ENCODE measurements at places on chromosomes 5 and 9.

DNA sequence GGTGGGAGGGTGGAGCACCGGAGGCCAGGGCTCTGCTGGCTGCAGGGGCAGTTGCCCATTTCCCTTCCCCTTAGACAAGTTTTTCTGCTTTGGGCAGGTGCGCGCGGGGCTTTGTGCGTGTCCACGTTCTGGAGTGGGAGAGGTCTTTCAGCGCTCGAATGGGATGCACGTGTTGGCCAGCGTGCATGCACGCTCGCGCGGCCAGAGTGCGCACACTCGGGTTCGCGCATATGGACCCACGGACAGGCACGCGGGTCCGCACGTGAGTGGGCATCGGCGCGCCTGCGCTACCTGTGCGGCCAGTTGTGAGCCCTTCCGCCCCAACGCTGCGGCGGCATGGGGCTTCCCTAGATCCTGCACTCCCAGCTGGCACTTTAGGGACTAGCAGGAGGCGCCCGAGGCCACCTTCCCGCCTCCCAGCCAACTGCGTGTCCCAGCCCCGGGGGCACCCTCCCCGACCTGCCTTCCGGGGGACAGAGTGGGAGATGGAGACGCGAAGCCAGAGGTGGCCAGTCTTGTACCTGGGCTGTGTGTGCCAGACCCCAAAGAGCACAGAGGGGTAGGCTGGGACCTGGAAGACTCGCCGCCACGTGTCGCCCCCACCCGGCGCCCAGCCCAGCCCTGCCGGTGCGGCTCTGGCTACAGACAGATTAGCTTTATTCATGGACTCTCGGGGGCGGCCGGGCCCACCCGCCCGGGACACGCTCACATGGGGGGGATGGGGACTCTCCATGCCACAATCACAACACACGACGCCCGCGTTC lies 9.8 kb upstream of the GPRIN1 start:
- no peak for DNase-seq

DNA sequence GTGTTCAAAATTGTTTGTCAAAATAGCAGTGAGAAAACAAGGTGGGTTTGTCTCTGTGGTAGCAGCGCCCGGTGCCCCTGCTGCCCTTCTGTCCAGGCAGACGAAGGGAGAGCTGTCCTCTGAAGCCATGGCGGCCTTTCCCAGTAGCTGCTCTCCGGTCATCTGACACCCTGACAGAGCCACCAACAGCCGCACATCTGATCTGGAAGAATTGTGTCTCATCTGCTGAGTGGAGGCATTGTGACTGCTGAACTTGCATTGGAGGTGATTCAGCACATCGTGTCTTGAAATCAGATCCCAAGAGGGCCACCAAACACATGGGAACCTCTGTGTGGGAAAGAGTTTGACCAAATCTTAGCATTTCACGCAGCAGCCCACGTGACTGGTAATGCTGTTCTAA lies 337.6 kb upstream of the IRX1 start:
- DNase-seq = no peak

- DNase-seq = no peak
Measured at GRCh38 chr9:93709600-93710369, 133.4 kb downstream of the PHF2 start.

DNA sequence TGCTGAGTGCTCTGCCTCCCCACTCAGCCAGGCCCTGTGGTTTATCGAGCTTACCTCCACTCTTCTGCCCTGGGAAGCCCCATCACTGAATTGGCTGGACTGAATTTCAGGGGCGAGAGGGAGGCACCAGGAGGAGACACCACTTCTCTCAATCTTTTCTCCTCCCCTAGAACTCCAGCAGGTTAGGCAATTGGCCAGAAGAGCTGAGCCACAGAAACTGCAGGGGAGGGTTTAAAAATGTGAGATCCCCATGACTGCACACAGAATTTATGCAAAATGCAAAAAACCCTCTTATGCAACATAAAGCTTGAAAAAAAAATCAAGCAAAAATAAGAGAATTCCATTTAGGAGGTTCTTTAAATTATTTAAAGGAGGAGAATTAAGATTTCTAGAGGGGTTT lies 29.9 kb downstream of the TUT7 start:
- DNase-seq = peak; percentile 69

- no peak for DNase-seq
Measured at GRCh38 chr5:125634216-125634835, 788.9 kb upstream of the GRAMD2B start.

- no peak for DNase-seq
Measured at GRCh38 chr9:68777070-68777763, 72.2 kb downstream of the PIP5K1B start.

DNA sequence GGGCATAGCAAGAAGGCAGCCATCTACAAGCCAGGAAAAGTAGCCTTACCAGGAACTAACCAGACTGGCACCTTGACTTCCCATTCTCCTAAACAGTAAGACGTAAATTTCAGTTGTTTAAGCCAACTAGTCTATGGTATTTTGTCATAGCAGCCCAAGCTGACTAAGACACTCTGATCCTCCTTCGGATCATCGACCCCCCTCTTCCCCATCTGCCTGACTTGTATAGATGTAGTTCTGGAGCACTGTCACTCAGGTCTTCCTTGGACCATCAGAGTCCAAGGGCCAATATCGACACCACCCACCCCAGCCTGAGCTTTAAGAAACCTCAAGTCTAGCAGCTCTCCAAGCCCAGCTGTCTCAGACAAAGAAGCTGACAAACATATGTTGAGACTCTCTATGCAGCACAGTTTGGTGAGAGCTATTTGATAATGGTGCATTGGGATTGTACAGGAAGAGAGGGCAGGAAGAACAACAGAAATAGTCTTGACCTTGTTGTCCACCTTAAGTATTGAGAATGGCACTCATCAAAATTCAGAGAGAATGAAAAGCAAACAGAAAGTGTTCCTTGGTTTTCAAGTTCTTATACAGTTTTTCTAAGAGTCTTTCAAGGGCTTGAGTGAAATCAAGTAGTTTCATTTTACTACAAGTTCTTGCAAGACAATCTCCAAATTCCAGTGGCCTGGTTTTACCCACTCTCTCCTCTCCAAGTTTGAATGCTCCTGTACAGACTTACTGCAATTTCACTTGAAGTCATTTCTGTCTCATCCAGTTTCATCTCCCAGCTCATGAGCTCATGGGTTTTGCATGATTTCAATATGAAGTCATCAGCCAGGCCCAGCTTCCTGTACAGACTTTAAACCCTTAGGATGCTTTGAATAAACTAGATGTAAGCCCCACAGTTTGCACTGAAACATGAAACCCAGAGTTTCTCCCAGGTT lies 122.3 kb upstream of the RAI14 start:
- peak; percentile 92 for DNase-seq

DNA sequence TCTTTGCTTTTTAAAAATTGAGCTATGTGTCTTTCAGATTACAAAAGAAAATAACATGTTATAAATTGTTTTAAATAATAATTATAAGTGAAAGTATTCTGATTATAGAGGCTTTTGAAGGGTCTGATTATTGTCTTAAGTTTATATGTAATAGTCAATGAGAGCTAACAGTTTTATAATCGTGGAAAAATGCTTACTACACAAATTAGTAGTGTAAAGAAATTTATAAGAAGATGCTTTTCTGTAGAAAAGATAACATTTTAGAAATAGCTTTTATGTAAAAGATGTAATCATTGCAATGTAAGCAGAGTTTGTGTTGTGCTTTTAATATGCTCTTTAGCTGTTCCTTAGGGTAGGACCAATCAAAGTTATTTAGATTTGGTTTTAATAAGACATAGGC lies 18.6 kb downstream of the RBM27 start:
- DNase-seq = no peak

- DNase-seq = no peak
Measured at GRCh38 chr9:3842839-3843238, 317.0 kb upstream of the RFX3 start.

DNA sequence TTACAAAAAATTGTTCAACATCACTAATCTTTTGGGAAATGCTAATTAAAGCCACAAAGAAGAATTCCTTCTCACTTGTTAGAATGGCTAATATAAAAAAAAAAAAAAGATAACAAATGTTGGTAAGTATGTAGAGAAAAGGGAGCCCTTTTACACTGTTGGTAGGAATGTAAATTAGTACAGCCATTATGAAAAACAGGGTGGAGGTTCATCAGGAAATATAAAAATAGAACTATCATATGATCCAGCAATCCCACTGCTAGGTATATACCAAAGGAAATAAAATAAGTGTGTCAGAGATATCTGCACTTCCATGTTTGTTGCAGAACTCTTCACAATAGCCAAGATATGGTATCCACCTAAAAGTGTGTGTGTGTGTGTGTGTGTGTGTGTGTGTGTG lies 83.5 kb upstream of the RGMB start:
- DNase-seq = no peak

GRCh38 chr9:16221822-16222547 lies 648.5 kb downstream of the BNC2 start:
- peak; percentile 69 for DNase-seq

- no peak for DNase-seq
Measured at GRCh38 chr9:91658513-91659105, 235.0 kb upstream of the NFIL3 start.

DNA sequence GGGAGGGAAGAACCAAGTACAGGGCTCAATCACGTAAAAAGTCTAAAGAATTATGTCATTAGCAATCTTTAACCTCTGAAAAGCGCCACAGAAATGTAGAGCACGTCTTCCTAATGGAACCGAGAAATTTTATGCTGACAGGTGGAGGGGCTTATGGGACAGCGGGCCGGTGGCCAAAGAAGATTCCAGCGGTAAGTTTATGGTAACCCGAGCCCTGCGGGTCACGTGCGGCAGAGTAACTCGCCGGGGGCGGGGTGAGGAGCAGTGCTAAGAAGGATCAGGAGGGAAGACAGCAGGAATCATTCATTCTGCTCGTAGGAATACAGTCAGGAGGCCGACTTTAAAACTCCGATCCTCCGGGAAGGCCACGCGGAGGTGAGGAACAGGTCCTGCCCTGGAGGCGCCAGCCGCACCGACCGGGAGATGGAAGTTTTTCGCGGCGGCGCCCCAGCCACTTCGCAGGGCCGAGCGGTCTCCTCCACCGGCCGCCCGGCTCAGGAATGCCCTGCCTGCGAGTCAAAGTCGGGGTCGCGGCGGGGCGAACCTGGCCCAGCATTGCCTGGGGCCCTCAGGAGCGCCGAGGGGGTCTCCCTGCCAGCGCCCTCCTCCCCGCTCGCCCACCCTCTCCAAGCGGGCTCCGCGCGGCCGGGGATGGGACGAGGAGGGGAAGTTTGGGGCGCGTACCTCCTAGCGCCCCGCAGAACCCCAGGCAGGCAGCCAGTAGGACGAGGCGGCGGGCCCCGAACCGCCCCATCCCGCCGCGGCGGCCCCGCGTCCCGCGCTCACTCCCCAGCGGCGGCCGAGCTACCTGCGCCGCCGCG lies 101.8 kb downstream of the ESM1 start:
- DNase-seq = peak; percentile 68

DNA sequence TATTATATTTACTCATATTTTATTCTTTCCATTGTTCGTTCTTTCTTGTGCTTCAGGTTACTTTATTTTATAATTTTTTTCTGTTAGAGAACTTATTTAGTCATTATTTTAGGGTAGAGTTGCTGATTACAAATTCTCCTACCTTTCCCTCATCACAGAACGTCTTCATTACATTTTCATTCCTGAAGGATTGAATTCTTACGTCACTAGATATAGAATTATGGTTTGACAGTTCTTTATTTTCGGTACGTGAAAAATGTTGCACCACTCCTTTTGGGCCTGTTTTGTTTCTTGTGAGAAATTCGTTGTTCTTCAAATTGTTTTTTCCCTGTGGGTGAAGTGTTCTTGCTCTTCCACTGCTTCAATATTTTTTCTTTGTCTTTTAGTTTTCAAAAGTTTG lies 20.8 kb upstream of the OR2S2 start:
- no peak for DNase-seq

DNA sequence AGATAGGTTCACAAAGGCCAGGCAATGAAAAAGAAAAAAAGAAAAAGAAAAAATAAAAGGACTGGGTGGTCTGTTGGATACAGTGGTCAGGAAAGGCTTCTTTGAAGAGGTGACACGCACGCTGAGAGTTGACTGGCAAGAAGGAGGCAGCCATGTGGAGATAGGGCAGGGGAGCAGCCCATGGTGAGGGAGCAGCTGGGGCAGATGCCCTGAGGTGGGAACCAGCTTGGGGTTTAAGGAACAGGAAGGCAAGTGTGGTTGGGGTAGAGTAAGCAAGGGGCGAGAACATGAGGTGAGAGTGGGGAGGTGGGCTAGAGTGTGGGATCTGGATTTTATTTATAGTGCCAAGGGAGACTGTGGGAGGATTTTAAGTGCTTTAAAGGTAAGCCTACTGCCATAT lies 6.8 kb downstream of the ENHO start:
- DNase-seq = no peak
